ELR (cell line): ENCODE measurements at places on chromosomes 3 and 15.

- peak; percentile 92 for DNase-seq
These were observed 107.2 kb downstream of the GTPBP8 start for GRCh38 chr3:113097960-113098447.

- no peak for DNase-seq
These were observed 44.3 kb downstream of the GLB1 start for GRCh38 chr3:33052671-33053070.

GRCh38 chr3:141127344-141128125 is 76.4 kb downstream of the SPSB4 start:
- DNase-seq, result no peak

DNA sequence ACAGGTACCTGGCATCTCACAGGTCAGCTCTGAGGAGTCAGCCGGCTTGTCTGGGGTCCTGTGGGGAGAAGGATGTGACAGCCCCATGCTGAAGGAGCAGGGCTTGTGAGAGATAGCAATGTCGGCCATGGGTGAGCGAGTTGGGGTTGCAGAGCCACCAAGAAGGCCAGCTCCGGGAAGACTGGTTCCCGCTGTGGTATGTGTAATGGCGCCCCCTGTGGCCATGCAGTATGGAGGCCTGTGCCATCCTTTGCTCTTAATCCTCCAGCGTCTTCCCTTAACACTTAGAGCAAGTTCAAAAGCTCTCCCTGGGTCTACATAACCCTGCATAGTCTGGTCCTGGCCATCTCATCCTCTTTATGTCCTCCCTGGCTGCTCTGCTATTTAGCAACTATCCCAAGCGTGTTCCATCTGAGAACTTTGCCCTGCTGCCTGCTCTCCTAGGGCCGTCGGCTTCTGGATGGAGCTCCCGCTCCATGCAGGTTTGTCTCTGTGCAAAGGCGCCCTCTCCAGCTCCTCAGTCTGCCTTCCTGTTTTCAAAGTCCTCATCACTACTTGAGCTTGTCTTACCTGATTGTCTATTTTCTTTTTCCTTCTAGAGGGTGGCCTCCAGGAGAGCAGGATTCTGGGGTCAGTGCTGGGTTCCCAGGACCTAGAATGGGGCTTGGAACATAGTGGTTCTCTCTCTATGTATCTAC is 40.8 kb upstream of the IQCF6 start:
- peak; percentile 23 for DNase-seq

GRCh38 chr3:182568876-182569275 is 224.4 kb upstream of the ATP11B start:
- DNase-seq, result no peak

- DNase-seq, result no peak
These were observed 43.5 kb downstream of the RAB8B start for GRCh38 chr15:63232943-63233342.

GRCh38 chr3:5840056-5840455 is 652.5 kb downstream of the EDEM1 start:
- no peak for DNase-seq

DNA sequence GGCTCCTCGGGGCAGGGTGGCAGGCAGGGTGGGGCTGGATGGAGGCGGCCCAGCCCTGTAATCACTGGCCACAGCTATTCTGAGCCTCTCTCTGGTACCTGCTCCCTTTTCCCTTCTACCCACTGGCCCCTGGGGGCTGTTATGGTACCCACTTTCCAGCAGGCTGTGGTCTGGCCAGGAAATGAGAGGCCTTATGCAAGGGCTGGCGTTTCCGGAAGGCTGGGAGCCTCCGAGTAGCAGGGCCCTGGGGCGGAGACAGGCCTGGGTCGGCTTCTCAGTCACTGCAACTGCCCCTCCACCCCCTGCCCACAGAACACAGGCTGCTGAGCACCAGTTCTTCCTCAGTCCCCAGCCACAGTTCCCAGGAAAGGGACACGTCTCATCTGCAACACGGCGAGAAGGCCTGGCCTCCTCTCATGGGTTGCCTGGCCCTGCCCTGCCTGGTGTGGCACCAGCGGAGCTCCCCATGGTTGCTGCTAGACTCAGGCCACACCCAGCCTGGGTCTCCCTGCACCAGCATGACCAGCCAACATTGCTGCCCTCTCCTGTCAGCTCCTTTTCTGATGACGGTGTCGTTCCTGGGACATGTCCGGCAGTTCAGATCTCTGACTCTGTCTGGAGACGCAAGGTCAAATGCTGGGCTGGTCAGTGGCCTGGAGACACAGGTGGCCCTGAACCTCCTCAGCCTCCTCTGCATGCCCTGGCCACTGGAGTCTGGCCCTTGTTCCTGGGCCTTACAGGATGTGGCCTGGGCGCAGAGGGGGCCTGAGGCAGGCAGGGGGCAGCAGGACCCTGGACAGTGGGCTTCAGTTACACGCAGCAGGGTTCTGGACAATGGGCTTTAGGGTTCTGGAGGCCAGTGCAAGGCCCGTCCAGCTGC is 6.5 kb downstream of the CHST13 start:
- no peak for DNase-seq

DNA sequence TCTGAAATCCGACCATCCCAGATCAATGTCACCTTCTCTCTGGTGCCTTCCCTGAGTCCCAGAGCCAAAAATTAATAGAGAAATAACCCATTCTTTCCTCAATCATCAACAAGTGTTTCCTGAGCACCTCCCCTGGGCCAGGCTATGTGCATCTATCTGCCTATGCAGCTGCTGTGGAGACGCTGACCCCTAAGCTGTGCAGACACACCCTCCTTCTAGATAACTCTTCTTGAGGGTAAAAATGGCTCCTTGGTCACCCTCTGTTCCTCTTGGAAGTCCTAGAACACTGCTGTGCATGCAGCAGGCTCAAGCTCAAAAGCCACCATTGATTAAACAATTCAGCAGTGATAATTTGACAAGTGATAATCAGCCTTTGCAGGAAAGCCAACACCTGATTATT is 18.4 kb downstream of the CA12 start:
- DNase-seq, result no peak

DNA sequence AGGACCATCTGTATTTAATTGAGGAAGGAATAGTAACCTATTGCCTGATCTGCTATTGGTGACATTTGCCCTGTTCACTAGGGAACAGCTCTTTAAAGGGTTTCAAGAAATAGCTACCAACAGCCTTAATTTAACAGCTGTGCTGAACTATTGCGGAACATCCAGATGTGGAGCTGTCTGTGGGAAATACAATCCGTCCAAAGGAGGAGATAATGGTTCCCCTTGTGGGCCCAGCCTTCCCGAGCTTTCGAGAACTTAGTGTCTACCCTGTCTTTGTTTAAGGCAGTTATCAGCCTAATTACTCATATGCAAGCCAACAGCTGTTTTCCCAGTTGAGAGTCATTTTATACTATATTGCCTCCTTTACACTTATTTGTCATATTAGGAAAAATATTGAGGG is 398.6 kb downstream of the WDR72 start:
- DNase-seq, result no peak

DNA sequence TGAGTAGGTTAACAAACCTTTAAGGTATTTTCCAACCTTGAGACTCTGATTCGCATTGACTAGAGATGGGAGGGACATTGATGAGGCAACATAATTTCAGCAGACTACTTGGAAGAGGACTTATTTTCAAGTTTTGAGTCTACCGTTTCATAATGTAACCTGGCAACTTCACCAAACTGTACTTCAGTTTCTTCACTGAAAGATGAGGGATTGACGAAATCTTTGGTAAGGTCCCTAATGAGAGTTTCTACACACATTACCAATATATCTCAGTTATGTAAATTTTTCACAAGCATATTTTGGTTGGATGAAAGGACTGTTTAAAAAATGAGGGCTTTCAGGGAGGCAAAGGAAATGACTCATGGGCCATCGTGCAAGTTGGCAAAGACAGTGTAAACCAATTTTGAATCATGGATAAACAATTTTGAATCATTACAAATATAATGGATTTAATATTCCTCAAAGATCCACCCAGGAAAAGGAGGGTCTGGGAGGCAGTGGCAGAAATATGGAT is 28.7 kb upstream of the SEMA6D start:
- DNase-seq, result peak; percentile 86

DNA sequence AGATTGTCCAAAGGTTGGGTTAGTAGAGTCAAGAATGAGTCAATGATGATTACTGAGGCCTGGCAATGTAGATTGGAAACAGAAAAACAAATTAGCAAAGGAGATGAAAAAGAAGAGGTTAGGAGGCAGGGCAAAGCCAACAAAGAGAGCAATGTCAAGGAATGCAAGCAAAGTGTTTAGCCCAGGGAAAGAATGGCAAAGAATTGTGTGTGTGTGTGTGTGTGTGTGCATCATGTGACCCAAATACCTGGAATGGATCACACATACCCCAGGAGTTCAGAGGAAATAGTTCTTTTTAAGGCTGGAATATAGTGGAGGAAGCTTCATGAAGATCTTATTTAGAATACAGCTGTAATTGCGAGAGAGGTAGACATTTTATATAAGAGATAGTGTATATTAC is 831.7 kb upstream of the ARPP21 start:
- DNase-seq, result no peak

- DNase-seq, result no peak
These were observed 68.0 kb upstream of the XCR1 start for GRCh38 chr3:46095307-46095706.

DNA sequence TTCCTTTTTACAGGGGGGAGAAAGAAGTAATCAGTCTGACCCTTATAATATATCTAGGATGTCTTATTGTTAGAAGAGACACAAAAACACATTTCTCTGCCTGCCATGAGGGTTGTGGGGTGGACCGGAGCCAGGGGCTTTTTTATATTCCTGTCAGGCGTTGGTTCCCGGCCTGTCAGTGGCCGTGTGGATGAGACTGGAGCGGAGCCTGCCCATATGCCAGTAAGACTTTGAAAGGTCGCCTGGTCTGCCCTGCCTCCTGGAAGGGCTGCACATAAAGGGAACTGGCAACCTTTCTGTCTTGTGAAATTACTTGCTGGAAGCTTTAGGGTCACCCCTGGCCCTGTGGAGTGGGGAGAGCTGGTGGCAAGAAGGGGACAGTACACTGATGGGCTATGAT is 34.7 kb downstream of the MAP3K13 start:
- no peak for DNase-seq

DNA sequence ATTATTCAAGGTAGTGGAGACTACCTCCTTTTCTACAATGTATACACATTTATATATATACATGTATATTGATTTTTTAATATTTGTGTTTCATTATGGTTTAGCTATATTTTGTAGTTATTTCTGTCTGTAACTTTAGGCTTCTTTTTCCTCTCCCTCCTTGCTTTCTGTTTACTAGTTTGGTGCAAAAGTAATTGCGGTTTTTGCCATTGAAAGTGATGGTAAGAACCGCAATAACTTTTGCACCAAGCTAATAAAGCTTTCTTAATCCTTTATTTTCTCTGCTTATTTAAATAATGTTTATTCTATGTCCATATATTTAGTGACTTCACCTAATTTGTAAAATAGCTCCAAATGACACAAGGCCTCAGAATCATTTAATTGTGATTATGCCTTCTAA is 195.3 kb upstream of the PLSCR5 start:
- DNase-seq, result no peak

DNA sequence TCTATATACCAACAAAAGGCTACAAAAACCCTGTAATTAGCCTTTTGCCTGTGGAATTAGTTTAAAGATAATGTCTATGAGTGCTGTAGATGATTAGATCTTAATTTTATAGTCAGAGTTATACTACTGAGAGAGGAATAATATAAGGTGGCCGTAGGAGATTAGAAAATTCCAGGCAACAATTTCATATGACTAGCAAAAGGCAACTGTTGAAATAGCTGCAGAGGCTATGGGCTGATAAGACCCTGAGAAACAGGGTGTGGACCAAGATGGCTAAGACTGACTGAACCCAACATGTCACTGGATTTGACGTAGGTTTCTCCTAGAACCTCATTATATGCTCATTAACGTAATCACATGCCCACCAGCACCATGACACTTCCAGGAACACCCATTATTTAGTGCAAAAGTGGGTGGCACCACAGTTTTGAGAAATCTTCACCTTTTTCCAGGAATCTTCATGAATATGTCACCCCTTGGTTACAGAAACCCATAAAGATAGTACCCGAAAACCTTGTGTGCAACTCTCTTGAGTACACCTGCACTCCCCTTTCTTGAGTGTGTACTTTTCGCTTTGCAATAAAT is 29.1 kb upstream of the SCG3 start:
- no peak for DNase-seq

- no peak for DNase-seq
These were observed 33.8 kb downstream of the RYR3 start for GRCh38 chr15:33344530-33344929.
